ENCODE measurements at places on chromosomes 4 and X. TPM values are rescaled to one million over a fixed set of nuclear protein-coding genes. Genes with fewer than 3 reads are reported as not detected.

The GLRA2 gene
- total RNA-seq, result not detected

The ETDB gene
- total RNA-seq, result not detected

DNA sequence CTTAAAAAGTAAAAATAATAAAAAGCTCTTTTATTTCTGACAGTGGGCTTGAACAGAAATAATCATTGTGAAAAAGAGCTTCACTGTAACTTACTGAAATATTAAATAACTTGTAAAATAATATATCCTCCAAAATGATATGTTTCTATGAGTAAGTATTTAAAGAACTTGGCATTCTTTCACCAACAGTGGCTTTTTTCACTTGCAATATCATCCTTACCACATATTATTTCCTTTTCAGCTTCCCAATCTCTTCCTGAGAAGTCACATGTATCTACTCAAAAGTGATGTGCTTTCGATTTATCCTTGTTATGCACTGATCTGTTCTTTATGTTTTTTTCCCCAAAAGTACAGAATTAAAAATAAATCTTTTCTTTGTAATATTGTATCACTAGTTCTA lies 2.2 kb upstream of the PCDH18 start:
- no peak for DNase-seq

GRCh38 chr4:7189066-7189465 lies 3.3 kb upstream of the SORCS2 start:
- no peak for DNase-seq

- DNase-seq, result no peak
Observed at GRCh38 chr4:95572304-95572991, 23.7 kb upstream of the UNC5C start.

DNA sequence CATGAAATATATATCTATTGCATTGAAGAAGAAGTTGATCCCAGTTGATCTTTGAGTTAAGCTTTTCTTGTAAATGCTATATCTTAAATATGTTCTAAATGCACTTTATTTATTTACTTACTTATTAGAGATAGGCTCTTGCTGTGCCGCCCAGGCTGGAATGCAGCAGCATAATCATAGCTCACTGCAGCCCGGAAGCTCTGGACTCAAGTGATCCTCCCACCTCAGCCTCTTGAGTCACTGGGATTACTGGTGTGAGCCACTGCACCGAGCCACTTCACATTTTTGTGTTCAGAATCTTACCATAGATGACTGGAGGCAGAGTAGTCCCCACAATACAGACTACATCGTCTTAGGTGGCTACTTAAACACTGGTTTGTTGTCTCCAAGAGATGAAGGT lies 324.3 kb upstream of the SLIT2 start:
- DNase-seq, result no peak

GRCh38 chr4:158817562-158818296 lies 48.9 kb downstream of the FNIP2 start:
- no peak for DNase-seq

All from activated naive CD4-positive, alpha-beta T cell treated with anti-CD3 and anti-CD28 coated beads, Interleukin-2, amount 50 U/mL, for 72 hours (primary cell).